ENCODE measurements at places on chromosomes 12 and 14. TPM values are rescaled to one million over a fixed set of nuclear protein-coding genes. Genes with fewer than 3 reads are reported as not detected.

DNA sequence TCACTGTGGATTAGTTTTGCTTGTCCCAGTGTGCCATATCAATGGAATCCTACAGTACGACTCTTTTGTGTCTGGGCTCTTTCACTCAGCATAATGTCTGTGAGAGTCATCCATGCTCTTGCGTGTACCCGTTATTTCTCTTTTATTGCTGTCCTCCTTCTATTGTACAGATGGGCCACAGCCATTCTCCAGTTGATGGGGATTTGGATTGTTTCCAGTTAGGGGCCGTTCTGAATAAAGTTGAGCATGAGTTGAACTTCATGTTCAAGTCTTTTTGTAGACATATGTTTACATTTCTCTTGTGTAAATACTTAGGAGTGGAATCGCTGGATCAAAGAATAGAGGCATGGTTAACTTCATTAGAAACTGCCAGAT is 38.3 kb downstream of the MYO1H start:
- no peak for DNase-seq

DNA sequence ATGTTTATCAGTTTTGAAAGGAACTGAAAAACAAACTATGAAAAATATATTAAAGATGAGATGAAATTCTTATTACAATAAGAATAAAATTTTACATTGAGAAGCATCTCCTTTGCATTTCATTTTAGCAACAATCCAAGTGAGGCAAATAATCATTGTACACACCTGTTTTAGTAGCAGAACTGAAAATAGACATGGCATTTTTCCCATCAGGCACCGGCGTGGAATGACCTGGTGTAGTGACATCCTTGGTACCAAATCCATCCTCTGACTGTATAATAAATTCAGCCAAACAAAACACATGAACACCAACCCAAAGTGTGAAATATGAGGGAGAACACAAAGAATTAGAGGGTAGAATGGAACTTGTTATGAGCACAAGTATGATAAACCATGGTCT is 271.4 kb downstream of the MED13L start:
- no peak for DNase-seq

DNA sequence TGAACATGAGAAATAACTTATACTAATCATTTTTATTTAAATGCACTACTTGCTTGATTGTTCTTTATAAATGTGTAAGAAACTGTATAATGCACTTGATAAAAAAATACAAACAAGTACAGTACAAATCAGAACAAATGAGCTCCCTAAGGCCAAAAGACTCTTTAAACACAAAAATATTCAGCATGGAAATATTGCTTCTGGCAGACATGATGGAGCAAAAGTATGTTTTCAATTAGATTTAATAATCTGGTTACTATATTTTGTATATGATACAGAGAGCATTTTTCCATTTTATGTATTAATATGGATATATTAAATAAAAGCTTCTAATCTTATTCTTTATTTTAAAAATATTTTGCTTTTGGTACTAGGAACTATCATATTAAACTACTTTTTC is 800.2 kb upstream of the LRFN5 start:
- no peak for DNase-seq

DNA sequence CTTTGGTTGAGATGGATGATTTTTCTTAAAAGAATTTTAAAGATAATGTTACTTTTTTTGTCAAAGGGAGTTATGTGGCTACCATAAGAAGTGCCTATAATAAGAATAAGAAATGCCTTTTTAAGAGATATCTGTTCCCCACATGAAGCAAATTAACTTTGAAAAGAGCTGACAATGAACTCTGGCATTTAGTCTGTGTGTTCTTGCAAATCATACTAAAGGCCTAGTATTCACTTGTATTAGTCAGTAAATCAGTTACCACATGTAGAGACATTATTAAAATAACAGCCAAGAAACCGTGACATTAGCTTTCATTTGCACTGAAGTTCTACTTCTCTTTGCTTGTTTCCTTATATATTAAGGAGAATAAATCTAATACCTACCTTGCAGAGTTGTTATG is 296.3 kb downstream of the CCDC91 start:
- no peak for DNase-seq

GRCh38 chr12:6430124-6430989 is 14.4 kb upstream of the CD27 start:
- DNase-seq, result peak; percentile 91

DNA sequence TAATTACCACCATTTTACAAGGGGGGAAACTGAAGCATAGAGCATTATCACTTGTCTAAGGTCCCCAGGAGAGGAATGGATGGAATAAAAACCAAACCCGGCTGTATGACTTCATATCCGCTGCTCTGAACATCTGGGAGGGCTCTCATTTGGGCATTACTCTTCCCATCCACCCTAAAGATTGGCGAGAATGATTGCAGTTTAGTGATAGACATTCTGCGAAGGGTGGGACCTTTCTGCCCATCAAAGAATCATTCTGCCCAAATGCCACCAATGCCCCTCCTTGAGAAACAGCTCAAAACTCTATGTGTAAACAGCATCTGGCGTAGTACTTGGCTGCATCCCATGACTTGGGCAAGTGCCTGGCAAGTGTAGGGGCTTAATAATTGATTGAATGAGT is 11.6 kb downstream of the CHST11 start:
- DNase-seq, result no peak

DNA sequence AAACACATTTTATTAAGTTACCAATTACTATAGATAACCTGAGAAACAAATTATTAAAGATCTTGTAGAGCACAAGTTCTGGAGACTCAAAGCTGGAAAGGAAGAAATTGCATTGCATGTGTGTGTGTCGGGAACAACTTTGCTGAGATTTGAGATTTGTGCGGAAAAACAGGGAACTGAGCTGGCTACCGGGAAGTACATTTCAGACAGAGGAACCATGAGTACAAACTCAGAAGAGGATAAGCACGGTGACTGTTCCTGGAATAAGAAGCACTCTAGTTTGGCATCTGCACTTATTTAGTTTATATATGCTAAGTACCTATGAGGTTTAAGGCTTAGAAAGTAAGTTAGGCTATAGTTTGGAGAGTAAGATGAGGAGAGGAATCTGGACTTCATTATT is 97.8 kb downstream of the DACT1 start:
- DNase-seq, result no peak

DNA sequence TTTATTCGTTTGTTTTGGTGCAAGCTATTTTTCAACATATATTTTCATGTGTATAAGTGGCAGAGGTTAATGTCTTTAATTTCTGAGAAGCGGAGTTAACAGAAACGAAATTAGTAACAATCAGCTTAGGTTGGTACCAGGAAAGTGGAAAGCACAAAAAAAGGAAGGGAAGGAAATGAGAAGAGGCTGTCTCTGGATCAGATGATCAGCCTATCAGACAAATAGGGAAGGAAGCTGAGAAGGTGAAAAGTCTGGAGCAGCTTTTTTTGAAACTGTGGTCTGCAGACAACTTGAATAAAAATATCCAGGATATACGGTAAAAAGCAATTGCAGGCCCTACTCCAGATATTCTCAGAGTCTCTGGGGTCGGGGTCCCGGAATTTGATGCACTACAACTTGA is 265.0 kb downstream of the SSPN start:
- DNase-seq, result no peak

DNA sequence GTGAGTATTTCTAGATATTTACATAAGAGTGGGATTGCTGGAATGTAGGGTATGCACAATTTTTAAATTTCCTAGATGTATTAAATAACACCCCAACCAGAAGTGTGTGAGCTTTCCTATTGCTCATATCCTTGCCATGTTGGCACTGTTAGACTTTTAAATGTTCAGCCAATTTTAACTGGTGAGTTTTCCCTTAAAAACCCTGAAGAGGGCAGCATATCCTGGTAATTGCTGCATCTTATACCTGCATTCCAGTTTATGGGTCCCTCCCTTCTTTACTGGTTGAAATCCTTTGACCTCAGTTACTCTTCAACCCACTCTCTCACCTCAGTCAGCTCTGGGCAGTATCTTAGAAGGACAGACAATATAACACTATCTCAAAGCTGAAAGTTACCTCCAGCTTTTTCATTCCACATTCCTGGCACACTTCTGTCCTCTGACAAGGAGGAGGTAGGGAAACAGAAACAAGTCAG is 270.6 kb downstream of the PAWR start:
- peak; percentile 86 for DNase-seq

- DNase-seq, result no peak
These were observed 37.9 kb downstream of the RHOF start for GRCh38 chr12:121755591-121755990.

DNA sequence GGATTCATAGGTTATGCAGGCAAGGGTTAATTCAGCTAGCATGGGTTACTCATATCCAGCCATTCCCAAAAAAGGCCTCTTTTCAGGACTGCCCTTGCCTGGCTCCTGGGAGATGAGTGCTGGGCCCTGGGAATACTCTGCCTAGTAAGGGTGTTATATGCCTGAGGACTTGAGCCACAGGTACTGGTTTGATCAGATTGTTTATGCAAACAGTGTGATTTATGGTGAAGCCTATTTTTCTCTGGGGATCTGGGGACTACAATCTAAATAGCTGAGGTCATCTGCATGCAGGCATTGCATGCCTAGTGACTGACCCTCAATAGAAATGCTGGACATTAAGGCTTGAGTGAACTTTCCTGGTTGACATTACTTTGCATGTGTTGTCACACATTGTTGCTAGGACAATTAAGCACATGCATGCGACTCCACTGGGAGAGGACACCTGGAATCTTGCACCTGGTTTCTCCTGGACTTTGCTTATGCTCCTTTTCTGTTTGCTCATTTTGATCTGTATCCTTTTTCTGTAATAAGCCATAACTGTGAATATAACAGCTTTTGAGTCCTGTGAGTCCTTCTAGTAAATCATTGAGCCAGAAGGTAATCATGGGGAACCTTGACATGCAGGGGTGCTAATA is 73.0 kb downstream of the RAD51B start:
- no peak for DNase-seq

DNA sequence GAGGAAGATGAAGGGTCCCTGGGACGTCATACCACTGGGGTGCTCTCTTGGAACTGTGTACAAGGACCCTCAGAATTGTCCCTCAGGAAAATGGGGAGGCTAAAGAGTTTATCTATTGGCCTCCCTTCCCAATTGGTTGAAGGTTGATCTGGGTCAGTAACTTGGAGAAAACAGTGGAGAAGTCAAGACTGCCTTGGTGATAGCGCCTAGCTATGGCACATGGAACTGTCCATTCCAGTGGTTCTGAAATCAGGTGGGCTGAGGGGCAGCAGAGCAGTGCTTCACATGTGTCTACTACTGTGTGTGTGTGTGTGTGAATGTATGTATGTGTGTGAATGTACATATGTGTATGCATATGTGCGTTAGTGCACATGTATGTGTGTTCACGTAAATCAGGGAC is 316.1 kb downstream of the AACS start:
- no peak for DNase-seq

- DNase-seq, result no peak
These were observed 2.9 kb downstream of the KRT2 start for GRCh38 chr12:52649066-52649465.

DNA sequence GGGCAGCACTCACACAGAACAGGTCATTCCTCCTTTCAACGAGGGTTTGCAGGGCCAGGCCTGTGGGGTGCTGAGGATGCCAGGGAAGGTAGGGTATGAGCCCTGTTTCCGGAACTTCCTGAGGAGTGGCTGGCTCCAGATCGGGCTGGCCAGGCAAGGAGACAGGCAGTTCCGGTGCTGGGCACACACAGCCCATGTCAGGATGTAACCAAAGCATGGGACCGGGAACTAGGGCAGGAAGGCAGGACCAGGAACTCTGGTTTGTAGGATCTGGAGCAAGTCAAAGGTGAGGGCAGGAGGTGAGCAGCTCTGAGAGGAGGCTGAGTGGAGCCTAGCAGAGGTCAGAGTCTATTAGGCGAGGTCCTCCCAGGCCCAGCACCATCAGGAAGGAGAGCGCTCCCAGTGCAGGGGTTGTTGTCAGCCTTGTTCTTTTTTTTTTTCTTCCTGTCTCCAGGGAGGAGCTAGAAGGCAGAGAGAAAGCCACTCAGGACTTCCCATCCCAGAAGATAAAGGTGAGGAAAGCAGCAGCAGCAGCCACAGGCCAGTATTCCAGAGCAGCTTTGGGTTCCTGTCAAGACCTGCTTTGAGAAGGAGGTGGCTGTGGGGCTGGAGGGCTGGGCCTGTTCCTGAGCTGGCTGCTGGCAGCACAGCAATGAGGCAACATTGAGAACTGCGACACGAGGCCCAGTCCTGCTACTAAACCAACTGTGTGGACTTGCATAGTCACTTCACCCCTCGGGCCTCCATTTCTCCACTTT is 49.0 kb upstream of the PTGR2 start:
- peak; percentile 83 for DNase-seq

GRCh38 chr12:64806593-64807460 is 17.6 kb upstream of the TBC1D30 start:
- DNase-seq, result peak; percentile 64

GRCh38 chr12:82555699-82556098 is 131.0 kb upstream of the TMTC2 start:
- no peak for DNase-seq

- DNase-seq, result no peak
These were observed 312.5 kb downstream of the LRIG3 start for GRCh38 chr12:58607805-58608204.

DNA sequence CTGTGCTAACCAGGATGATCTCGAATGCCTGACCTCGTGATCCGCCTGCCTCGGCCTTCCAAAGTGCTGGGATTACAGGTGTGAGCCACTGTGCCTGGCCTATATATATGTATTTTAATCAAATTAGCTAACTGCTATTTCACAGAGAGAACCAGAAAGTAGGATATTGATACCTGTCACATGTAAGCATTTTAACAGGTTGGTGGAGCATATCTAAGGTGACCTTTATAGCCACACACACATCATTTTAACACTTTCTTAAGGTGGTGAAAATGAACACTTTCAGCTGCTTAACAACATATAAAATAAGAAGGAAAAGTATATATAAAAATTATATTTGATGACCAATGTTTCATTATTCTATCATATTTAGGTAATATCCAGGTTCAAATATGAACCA is 57.0 kb upstream of the ATF7IP start:
- DNase-seq, result no peak

DNA sequence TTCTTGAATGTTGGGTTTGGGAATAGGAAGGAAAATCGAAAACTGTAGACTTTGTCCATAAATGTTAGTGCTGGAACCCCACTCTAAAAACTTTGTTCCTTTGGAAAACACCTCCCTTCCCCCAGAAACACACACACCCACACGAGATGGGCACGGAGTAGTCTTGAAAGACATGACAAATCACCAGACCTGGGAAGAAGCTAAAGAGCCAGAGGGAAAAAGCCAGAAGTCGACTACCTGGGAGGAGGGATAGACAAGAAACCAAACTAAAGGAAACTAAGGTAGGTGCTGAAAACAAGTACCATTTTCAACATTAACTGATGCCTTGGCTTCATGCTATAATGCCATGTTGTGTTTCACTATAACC is 925 bp upstream of the NANOG start:
- no peak for DNase-seq

- DNase-seq, result peak; percentile 65
These were observed 148.0 kb upstream of the PDE3A start for GRCh38 chr12:20220339-20220738.

- no peak for DNase-seq
These were observed 18.4 kb downstream of the ZFYVE1 start for GRCh38 chr14:73008501-73008900.

The CD27 gene
- not detected for total RNA-seq

The SOAT2 gene
- not detected for total RNA-seq

The KCNJ8 gene
- total RNA-seq, result not detected

The PLEK2 gene
- 111 TPM for total RNA-seq

The ITGB7 gene
- total RNA-seq, result 8.4 TPM

The RFX4 gene
- total RNA-seq, result not detected

The TMEM119 gene
- not detected for total RNA-seq

The RPS6KL1 gene
- total RNA-seq, result 6.1 TPM

The EFS gene
- total RNA-seq, result 5.4 TPM

The RNU4-1 gene
- 564 TPM for total RNA-seq

The FOXG1 gene
- total RNA-seq, result not detected

Measured in bronchial epithelial cell (primary cell).